NCI-H1092 (cell line): ENCODE measurements at places on chromosomes 2 and 18.

DNA sequence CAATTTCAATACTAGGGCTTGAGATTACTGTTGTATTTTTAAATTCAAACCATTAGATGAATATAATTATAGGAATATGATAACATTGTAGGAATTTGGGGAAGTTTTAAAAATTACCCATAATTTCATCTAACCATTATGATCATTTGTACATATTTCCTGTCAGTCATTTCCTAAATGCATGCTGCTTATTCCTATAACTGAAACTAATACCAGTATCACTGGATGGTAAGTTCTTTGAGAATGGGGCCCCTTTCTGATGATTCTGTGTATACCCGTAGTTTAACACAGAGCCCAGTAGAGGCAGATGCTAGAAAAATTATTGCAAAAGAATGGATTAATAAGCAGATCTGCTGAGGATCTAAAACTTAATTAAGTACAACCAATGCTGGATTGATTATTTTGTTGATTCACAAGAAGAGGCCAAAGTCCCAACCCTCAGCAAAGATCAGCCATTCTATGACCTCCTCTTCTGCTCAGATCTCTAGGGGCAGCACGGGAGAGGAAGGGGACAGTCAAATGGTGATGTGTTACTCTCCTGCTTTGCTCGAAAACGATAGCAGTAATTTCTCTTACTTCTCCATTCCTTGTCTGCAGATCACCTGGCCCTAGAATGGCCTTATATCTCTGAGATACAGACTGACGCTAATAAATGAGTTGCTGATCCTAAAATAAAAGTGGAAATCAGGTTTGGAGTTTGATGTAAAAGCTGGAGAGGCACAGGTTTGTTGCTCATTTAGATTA lies 69.5 kb upstream of the PELI1 start:
- DNase-seq: no peak

DNA sequence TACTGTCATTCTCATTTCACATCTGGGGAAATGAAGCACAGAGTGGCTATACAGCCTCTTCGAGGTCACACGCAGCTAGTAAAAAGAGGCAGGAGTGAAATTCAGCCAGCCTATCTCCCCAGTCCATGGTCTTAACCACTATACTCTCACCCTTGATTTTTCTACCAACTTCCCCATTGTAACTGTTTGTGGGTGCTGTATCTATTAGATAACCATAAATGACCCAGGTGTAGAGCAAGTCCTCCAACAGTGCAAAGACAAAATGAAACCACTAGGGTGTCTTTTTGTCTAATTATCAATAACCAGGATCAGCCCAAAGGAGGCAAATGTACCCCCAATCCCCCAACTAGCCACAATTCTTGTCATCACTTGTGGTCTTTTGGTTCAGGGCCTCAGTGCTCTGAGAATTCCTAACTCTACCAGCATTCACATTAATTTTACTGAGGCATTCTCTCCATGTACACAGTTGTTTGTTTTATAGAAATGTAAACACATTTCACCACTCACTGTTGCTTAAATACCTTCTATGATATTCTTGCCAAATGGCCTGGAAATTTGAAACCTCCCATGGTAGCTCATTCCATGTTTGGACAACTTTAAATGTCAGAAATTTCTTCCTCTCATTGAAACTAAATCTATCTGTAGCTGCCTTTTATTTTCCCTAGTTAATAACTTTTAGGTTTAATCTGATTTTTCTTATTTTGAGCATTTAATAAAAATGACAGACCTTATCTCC lies 58.7 kb downstream of the SLC40A1 start:
- DNase-seq: no peak

DNA sequence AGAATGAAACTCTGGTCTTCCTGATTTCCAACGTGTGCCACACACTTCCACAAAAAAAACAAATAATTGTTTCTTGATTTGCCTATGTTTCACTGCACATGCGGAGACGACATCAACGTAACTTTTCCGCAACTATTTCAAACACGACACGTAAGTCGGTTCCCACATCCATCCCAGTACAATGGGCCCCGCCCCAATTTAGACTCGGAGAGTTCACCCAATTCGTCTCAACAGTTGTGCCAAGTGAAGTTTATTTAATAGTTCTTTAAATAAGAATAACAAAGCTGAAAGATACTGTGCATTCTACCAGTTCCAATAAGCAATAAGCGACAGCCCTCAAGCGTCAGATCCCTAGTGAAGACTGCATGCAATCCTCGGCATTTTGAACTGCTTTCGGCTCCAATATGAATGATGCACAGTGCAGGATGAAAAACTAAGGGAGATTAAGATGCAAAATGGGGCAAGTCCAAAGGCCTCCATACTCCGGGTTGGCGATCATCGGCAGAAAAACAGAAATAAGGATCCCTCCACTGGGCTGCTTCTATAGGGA lies 664 bp downstream of the CCT4 start:
- no peak for DNase-seq

DNA sequence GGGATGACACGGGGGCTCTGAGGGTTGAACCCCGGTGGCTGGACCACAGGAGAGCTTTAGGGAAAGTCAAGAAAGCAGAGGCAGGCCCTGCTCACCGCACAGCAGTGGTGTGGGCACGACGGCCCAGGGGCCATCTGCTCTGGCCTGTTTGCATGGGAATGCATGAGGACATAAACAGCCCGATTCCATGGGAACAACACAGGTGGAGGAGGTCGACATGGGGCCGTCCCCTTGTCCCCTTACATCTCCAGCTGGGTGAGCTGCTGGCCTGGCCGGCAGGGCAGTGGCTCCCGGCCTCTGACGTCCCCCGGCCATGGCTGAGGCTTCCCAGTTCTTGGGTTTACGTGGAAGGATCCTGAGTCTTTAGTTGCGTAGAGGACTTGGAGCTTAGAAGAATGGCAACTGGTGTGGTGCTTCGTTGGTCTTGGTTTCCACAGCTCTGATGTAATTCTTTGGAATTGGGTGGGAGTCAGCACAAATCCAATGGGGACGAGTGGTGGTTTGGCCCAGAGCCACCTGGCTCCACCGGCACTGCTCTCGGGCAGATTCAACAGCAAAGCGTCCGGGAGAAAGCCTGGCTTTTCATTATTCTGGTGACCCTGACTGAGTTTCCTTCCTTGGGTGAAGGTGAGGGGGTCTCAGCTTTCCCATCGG lies 98.3 kb upstream of the HDAC4 start:
- DNase-seq: no peak

GRCh38 chr18:56083097-56083521 lies 495.1 kb upstream of the TCF4 start:
- DNase-seq: no peak

DNA sequence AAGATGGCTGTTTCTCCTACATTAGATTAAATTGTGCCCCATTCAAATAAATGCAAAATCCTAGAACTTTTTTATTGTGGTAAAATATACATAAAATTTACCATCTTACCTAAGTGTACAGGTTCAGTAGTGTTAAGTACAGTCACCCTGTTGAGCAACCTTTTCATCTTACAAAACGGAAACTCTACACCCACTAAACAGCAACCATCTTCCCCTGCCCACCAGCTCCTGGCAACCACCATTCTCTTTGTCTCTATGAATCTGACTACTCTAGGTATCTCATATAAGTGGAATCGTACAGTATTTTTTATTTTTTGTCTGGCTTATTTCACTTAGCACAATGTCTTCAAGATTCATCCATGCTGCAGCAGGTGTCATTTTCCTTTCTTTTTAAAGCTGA lies 53.0 kb downstream of the ASXL2 start:
- no peak for DNase-seq

- DNase-seq: no peak
Observed at GRCh38 chr2:61021228-61021660, 3.2 kb upstream of the PUS10 start.

- DNase-seq: no peak
Observed at GRCh38 chr18:54388203-54389142, 30.8 kb downstream of the C18orf54 start.
